ENCODE measurements at places on chromosomes 3 and 15.

DNA sequence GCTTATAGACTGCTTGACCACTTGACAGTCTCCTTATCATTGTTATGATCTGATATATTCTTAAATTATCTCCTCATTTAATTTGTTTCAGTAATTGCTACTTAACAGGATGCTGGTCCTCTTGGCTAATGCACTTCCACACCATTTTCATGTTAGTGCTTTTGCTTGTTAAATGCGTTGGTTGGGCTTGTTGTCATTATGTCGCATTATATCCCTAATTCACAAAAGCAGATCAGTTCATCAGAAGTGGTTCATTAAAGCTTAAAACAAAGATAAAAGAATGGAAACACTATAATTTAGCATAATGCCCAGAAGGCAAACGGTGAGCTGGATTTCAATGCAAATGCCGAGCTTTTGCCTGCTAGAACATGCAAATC lies 17.1 kb upstream of the EHHADH start:
- no peak for DNase-seq

- DNase-seq, result no peak
Observed at GRCh38 chr3:42957573-42957972, 21.5 kb upstream of the GASK1A start.

GRCh38 chr15:101188637-101189408 lies 63.0 kb downstream of the CHSY1 start:
- DNase-seq, result peak; percentile 75

- no peak for DNase-seq
Observed at GRCh38 chr3:181694805-181695660, 16.7 kb upstream of the SOX2 start.

DNA sequence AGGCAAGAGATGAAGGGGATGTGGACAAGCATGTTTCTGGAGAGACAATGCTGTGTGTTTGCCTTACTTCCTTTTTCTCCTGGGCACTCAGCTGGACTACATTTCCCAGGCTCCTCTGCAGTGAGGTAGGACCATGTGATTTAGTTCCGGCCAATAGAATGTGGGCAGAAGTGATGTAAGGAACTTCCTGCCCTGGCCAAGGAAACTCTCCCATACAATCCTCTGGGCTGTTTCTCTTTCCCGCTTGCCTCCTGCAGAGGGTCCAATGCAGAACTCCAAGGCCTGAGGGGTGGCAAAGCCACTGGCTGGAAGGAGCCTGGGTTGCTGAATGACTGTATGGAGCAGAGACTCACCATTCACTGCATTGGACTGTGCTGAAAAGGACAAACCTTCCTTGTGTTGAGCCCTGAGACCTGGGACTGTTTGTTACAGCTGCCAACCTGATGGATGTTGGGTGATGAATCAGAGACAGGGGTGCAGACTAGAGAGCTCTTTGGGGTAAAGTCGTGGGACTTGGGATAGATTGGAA lies 82.7 kb upstream of the SLC6A6 start:
- peak; percentile 65 for DNase-seq

DNA sequence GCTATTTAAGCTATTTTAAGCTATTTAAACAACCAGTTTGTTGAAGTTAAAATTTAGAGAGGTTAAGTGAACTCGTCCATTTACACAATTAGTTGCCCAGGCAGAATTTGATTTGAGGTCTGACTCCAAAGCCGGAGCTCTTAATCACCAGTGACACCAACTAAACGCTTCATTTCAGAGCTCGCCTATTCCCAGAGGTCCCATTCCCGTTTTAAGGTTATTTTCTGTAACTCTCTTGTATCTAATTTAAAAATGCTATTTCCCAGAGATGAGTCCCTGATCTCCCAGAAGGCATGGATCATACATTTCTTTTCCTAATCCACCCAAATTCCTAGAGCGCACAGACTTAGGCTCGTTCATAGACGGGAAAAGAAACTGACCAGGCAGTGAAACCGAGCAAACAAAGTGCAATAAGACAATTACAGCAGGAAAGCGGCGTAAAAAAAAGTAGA lies 904 bp upstream of the MCTP2 start:
- DNase-seq, result no peak

DNA sequence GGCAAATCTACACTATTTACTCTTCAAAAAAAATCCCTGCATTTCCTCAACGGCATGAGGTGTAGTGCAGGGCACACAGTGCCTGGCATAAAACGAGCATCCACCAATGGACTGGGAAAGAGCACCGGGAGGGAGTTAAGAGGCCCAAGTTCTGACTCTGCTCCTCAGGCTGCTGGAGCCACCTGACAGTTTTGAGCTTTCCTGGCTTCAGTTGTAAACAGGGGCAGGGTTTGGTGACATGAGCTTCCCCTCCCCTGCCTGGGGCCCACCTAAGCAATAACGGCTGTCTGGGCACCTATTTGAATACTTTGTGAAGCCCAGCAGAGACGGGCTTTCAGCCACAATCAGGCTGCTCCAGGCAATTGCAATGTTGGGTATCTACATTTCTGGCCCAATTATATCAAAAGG lies 16.4 kb downstream of the CA12 start:
- DNase-seq, result no peak

DNA sequence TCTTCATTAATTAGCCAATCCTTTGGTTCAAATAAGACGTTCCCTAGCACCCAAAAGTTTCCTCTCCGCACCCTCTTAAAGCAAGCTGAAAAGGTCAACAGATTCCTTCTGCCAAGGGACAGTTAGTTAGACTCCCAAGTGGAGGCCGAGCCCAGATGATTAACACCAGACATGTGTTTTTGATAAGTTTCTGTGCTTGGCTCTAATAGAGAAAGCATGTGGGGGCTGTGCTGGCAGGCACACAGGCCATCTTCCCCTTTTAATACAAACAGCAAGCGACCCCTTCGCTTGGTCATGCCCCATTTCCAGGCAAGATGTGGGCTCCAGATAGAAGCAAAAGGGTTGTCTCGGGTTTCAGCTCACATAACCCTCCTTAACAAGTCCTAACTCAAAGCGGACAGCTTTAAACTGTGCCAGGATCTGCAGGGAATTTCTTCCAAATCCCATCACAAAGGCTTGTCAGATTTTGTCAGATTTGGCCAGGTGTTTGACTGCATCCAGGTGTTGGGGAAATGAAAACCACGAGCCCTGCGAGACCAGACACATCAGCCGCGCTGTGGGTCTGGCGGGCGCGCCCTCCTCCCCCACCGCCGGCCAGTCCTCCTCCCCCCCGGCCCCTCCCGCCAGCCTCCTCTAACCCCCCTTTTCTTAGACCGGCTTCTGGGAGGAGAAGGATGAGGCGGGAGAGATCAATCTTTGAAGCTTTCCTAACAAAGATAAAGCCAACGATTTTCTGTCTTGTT lies 3.3 kb downstream of the HES1 start:
- peak; percentile 59 for DNase-seq

GRCh38 chr3:45297331-45297730 lies 71.2 kb upstream of the TMEM158 start:
- DNase-seq, result no peak

DNA sequence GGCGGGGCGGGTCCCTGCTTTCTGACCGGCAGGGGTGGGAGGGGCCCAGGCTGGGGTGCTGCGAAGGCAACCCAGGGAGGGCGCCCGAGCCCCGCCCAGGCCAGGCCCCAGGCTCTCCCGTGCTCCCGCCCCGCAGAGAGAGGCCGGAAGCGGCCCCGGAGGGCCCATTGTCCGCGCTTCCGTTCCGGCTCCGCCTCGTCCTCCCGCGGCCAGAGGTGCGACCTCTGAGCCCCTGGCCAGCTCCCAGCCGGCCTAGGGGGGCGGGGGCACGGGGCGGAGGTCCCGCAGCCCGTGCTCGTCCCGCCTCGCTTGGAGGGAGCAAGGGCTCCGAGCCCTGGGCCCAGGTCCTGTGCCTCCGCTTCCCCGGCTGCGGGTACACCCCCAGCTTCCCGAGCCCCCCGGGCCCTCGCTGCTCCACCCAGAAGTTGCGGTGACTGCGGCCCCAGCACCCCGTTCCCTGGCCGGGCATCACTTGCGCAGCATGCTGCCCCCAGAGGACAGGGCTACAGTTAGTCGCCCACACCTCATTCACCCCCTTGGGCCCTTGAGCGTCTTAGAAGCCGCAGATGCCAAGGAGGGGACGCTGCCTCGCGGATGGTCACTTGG lies 20.4 kb upstream of the PLXND1 start:
- peak; percentile 73 for DNase-seq

GRCh38 chr3:58766587-58767282 lies 100.2 kb upstream of the FAM3D start:
- DNase-seq, result no peak

- no peak for DNase-seq
Observed at GRCh38 chr15:66374179-66374578, 12.5 kb upstream of the MAP2K1 start.

- DNase-seq, result no peak
Observed at GRCh38 chr3:112904786-112905185, 58.1 kb upstream of the CD200R1L start.

- no peak for DNase-seq
Observed at GRCh38 chr3:97713634-97714033, 50.9 kb upstream of the ARL6 start.

DNA sequence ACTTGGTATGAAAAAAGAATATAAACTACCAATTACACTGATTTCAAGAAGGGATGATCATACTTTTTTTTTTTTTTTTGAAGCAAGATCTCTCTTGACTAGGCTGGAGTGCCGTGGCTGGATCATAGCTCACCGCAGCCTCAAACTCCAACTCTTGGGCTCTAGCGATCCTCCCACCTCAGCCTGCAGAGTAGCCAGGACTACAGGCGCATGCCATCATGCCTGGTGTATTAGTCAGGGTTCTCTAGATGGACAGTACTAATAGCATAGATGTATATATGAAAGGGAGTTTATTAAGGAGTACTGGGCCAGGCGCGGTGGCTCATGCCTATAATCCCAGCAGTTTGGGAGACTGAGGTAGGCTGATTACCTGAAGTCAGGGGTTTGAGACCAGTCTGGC lies 11.5 kb upstream of the SEC11A start:
- DNase-seq, result no peak

GRCh38 chr15:50140983-50141382 lies 21.9 kb upstream of the ATP8B4 start:
- no peak for DNase-seq

- DNase-seq, result no peak
Observed at GRCh38 chr3:425079-425478, 228.5 kb downstream of the CHL1 start.

DNA sequence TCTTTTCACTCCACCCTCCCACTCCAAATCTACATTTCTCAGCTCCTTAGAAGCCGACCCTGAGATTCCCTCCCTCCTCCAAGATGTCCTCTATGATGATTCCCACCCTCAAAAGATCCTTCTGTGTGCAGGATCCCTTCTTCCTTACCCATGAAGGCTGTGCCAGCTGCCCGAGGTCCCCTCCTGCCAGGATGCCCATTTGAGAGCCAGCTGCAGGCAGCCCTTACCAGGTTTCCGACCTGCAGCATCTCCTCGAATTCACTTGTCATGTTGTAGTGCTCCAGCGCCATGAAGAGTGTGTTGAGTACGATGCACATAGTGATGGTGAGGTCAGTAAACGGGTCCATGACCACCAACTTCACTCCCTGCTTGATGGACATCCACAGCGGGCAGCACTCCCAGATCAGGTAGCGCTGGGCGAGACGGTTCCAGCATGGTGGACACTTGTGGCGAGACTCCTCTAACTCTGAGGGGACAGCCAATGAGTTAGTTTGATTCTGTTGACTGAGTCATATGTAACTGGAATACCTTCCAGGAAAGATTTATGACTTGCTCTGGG lies 51.9 kb downstream of the SCN5A start:
- DNase-seq, result no peak

GRCh38 chr3:197878427-197878826 lies 71.6 kb upstream of the RPL35A start:
- DNase-seq, result no peak

DNA sequence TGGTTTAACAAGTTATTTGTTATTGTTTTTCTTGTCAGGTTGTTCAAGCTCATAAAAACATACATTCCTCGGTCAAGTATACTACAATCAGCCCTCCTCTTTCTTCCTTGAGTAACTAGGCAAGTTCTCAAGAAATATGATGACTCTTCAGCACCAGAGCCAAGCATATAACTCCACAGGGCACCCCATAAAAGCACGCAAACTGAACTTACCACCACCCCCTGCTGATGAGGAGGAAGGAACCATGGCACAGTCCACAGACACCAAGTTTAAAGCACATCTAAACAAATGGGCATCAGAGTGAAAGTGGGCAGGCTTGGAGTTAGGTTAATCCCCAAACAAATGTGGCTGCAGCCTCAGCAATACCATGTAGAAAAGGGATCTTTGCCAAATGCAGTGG lies 5.3 kb downstream of the IP6K2 start:
- no peak for DNase-seq

All from HFFc6 (cell line).